Activated T-helper 1 cell treated with anti-CD3 and anti-CD28 coated beads, Interleukin-2, amount 50 U/mL, for 16 hours (primary cell): ENCODE measurements at places on chromosomes 16 and 17.

GRCh38 chr17:14396547-14396946 lies 95.7 kb downstream of the HS3ST3B1 start:
- no peak for DNase-seq

DNA sequence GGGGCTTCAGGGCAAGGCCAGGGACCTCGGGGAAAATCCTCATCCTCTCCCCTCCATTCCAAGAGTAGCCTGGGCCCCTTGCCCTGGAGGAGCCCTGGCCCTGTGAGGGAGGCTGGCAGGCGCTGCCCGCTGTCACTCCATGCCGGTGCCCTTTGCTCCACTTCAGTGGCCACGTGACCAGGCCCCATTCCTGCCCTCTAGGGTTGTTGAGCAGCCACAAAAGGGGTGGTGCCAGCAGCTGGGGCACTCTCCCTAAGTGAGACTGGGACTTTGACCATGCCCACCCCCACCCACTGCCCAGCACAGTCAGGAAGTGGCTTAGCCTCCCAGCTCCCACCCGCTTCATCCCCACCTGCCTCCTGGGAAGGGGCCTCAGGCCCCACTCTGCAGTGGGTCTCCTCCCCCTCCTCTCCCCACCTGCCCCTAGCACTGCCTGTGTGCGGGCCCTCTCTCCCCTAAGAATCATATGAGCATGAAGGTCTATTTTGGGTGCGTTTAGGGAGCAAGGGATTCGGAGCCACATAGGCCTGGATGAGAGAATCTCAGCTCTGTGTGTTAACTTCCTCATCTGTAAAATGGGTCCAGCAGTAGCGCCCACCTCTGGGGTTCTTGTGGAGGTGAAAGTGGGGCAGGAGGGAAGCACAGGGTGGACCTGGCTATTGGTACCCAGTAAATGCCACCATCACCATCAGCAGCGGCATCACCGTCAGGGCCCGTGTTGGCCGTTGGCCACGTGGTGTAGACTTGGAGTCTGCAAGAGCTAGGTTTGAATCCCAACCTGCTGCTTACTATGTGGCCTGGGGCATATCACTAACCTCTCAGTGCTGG lies 7.2 kb downstream of the PDK2 start:
- DNase-seq: no peak

DNA sequence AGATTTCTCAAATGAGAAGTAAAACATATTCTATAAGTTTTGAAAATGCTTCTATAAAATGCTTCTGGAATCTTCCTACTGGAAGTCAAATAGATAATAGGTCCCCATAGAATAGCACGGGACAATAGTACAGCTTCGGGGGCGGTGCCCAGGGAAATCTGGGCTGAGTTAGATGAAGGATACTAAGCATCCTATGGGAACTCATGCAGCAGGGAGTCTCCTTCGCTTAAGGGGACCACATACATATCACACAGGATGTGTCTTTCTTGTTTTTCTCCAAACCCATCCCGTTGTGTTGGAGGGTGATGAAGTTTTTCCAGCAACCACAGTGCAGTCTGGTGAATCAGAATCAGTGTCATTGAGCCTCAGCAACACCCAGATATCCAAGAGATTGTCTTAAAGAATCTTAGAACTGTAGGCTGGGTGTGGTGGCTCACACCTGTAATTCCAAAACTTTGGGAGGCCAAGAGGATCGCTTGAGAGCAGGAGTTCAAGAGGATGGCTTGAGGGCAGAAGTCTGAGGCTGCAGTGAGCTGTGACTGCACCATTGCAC lies 84.2 kb downstream of the PITPNC1 start:
- DNase-seq: no peak

DNA sequence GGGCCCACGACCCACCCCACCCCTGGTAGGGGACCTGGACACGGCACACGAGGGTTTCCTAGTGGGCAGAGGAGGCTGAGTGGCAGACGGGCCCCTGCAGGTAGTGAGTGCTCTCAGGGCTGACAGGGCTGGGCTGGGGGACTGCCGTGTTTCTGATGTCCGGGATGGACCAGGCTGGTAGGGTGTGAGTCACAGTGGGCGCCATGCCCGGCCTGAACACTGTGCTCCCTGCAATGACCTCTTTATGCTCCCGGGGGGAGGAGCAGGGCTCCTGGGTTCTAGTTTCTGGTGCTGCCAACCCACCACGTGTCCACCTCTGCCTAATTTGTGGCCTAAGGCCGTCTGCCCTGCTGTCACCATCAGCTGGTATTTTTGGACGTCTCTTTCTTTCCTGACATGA lies 26.3 kb downstream of the ARHGAP23 start:
- DNase-seq: no peak

DNA sequence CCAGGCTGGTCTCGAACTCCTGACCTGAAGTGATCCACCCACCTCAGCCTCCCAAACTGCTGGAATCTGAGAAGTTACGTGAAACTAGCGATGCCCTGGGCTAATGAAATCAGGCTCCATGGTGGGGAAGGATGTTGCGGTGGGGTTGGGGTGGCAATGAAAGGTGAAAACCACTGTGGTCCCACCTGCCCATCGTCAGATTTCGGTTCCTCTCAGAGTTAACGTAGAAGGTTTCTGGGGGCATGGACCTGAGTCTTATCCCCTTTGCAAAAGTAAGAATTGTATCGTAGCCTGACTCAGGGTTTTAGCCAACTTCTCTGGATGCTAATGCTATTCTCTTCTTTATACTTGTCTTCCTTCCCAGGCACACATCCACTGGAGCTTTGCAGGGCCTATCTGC lies 402.3 kb downstream of the WWOX start:
- DNase-seq: no peak

- no peak for DNase-seq
Observed at GRCh38 chr16:1858189-1858865, 13.6 kb downstream of the MEIOB start.

GRCh38 chr16:8511464-8511863 lies 78.8 kb downstream of the TMEM114 start:
- DNase-seq: no peak

GRCh38 chr16:47504599-47504998 lies 43.5 kb downstream of the PHKB start:
- no peak for DNase-seq

DNA sequence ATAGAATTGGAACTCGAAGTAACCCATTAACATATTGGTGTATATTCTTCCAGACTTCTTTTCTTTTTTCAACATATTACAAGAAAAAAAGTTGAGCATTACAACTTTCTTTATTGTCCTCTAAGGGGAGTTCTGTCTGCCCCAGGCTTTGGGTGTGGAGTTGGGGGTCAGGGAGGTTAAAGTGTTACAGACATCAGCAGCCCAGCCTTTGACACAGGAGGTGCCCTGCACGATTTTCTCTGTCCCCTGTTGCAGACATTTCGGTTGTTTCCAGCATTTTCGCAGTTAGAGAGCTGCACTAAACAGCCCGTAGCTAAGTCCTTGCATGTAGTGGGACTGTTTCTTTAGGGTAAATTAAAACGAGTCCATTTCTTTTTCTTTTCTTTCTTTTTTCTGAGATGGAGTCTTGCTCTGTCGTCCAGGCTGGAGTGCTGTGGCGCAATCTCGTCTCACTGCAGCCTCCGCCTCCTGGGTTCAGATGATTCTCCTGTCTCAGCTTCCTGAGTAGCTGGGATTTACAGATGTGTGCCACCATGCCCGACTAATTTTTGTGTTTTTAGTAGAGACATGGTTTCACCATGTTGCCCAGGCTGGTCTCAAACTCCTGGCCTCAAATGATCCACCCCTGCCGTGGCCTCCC lies 13.4 kb upstream of the ADCY7 start:
- DNase-seq: no peak
